B cell (primary cell): ENCODE measurements at places on chromosomes 1 and 21. TPM values are rescaled to one million over a fixed set of nuclear protein-coding genes. Genes with fewer than 3 reads are reported as not detected.

GRCh38 chr1:84936116-84936810, 43.3 kb upstream of the LPAR3 start:
- no peak overlapping the region for H3K27ac ChIP-seq
- H3K36me3 ChIP-seq, result no peaks in the 10 kb centered on the region
- no peaks in the 10 kb centered on the region for H3K27me3 ChIP-seq

DNA sequence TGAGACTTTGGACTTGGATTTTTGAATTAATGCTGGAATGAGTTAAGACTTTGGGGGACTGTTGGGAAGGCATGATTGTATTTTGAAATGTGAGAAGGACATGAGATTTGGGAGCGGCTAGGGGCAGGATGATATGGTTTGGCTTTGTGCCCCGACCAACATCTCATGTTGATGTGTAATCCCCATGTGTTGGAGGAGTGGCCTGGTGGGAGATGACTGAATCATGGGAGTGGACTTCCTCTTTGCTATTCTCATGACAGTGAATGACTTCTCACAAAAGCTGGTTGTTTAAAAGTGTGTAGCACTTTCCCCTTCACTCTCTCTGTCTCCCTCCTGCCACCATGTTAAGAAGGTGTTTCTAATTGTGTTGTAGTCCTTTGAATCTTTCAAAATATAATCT, 9.3 kb upstream of the PHGDH start:
- H3K4me1 ChIP-seq, result no peaks in the 10 kb centered on the region
- H3K27ac ChIP-seq, result no peak overlapping the region
- no peaks in the 10 kb centered on the region for H3K36me3 ChIP-seq
- H3K4me3 ChIP-seq, result no peak overlapping the region

GRCh38 chr1:99643021-99643779, 2.7 kb upstream of the PALMD start:
- H3K4me3 ChIP-seq, result no peak overlapping the region
- DNase-seq, result no peak
- H3K27me3 ChIP-seq, result no peaks in the 10 kb centered on the region
- H3K27ac ChIP-seq, result no peak overlapping the region

DNA sequence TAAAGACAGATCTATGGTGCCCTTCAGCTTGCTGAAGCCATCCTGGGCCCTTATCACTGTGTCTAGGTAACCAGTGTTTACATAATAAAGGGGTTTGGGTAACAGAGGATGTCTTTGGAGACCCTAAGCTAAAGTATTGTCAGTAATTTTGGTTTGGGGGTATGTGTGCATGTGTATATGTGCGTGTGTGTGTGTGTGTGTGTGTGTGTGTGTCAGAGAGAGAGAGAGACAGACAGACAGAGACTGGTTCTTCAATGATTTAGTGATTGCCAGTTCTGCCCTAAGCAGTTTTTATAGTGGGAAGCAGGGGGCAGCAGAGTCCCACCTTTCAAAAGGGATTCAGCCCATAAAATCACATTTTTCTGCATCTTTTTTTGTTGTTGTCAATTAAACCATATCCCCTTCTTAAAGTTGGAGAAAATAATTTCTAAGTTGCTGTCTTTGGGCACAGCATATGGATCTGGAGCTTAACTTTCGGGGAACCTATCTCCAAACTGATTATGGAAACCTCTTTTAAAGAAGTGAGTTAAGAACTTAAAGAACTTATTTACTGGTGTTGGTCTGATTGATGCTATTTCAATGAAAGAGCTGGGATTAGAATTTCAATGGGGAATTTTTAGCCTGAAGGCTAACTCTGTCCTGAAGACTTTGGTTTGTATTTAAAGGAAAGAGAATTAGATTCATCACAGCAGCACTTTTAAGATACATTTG, 51.1 kb downstream of the ZNF326 start:
- DNase-seq, result peak; percentile 10
- H3K4me3 ChIP-seq, result no peak overlapping the region
- no peaks in the 10 kb centered on the region for H3K27me3 ChIP-seq
- no peak overlapping the region for H3K27ac ChIP-seq
- no peaks in the 10 kb centered on the region for H3K4me1 ChIP-seq
- no peaks in the 10 kb centered on the region for H3K36me3 ChIP-seq

- no peak overlapping the region for H3K27ac ChIP-seq
- H3K4me3 ChIP-seq, result no peak overlapping the region
- no peak for DNase-seq
- no peaks in the 10 kb centered on the region for H3K36me3 ChIP-seq
Measured at GRCh38 chr1:49208712-49209111, 432.0 kb upstream of the BEND5 start.

GRCh38 chr1:35971601-35972000, 40.7 kb downstream of the AGO3 start:
- no peaks in the 10 kb centered on the region for H3K4me1 ChIP-seq
- H3K4me3 ChIP-seq, result no peak overlapping the region
- no peak for DNase-seq

- H3K4me3 ChIP-seq, result no peak overlapping the region
- H3K27me3 ChIP-seq, result no peaks in the 10 kb centered on the region
- H3K36me3 ChIP-seq, result no peaks in the 10 kb centered on the region
- no peaks in the 10 kb centered on the region for H3K4me1 ChIP-seq
Measured at GRCh38 chr1:213256438-213257087, 205.5 kb downstream of the RPS6KC1 start.

- peaks cover 30% of the 10 kb centered on the region for H3K4me1 ChIP-seq
- no peak overlapping the region for H3K4me3 ChIP-seq
- peaks cover 58% of the 10 kb centered on the region for H3K36me3 ChIP-seq
- peak; percentile 66 for DNase-seq
- peak overlapping the region; percentile 61 for H3K27ac ChIP-seq
Measured at GRCh38 chr1:27884006-27884954, 11.9 kb downstream of the THEMIS2 start.

DNA sequence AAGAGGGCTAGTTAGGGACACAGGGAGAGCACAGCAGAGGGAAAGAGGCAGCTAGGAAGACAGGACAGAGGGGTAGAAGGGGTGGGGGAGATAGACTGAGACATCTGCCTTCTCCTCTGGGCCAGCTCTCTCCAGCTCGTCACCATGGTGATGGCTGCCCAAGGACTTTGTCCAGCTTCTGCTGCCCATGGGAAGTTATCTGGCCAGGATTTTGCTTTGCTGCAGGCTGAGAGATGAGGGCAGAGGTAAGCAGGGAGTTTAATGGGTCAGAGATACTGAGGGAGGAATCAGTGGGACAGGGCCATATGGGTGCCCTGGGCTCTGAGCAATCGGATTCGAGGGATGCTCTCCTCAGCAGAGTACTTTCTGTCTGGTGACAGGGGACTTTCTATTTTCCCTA, 34.5 kb upstream of the GPR37L1 start:
- no peak overlapping the region for H3K27ac ChIP-seq
- H3K4me1 ChIP-seq, result no peaks in the 10 kb centered on the region
- no peaks in the 10 kb centered on the region for H3K36me3 ChIP-seq
- no peak for DNase-seq
- H3K4me3 ChIP-seq, result no peak overlapping the region

GRCh38 chr1:56491441-56491840, 87.9 kb downstream of the PLPP3 start:
- no peak overlapping the region for H3K27ac ChIP-seq
- DNase-seq, result no peak
- no peak overlapping the region for H3K4me3 ChIP-seq
- no peaks in the 10 kb centered on the region for H3K36me3 ChIP-seq
- H3K4me1 ChIP-seq, result no peaks in the 10 kb centered on the region
- no peaks in the 10 kb centered on the region for H3K27me3 ChIP-seq

DNA sequence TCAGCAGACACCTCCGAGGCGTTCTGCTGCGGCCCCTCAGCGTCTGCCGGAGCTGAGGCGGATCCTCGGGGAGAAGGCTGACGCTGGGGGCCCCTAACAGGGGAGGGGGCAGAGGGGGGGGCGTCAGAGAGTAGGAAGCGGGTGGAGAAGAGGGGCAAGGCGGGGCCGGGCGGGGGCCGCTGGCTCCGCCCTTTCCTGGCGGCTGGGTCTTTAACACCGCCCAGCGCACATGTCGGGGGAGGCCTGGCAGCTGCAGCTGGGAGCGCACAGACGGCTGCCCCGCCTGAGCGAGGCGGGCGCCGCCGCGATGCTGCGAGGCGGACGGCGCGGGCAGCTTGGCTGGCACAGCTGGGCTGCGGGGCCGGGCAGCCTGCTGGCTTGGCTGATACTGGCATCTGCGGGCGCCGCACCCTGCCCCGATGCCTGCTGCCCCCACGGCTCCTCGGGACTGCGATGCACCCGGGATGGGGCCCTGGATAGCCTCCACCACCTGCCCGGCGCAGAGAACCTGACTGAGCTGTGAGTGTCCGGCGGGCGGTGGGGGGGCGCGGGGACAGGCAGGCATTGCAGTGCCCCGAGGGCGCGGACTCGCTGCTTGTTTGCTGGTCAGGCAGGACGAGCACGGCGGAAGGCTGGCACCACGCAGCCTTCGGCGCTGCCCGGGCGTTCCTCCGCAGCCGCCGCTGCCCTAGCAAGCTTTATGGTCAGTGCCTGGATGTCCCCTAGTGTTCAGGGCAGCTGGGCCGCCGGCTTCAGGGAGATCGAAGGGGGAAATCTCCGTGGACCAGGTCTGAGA, at the start of gene NTRK1:
Gene NTRK1, plus strand, starts transcription at position 238 of the 796 bp plus-strand sequence. Its CDS starts 70 bp downstream, at position 308.
- H3K4me1 ChIP-seq, result peaks cover 30% of the 10 kb centered on the region
- no peak within 1 kb of the TSS for H3K27ac ChIP-seq

GRCh38 chr1:40563266-40563665, 31.8 kb downstream of the ZNF684 start:
- H3K27ac ChIP-seq, result no peak overlapping the region
- no peaks in the 10 kb centered on the region for H3K27me3 ChIP-seq
- H3K36me3 ChIP-seq, result no peaks in the 10 kb centered on the region
- no peak overlapping the region for H3K4me3 ChIP-seq
- no peaks in the 10 kb centered on the region for H3K4me1 ChIP-seq

DNA sequence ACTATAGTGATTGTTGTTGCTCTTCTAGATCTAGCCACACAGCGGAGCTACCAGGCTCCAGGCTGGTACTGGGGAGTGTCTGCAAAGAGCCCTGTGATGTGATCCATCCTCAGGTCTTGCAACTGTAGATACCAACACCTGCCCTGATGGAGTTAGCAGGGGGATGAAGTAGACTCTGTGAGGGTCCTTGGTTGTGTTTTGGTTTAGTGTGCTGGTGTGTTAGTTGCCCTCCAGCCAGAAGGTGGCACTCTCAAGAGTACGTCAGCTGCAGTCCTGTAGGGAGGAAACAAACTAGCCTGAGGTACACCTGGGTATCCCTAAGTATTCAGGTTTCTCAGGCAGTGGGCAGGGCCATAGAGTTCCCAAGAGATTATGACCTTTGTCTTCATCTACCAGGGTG, 81.2 kb upstream of the TMPRSS2 start:
- no peak for DNase-seq
- no peak overlapping the region for H3K27ac ChIP-seq
- no peak overlapping the region for H3K4me3 ChIP-seq
- H3K4me1 ChIP-seq, result no peaks in the 10 kb centered on the region
- no peaks in the 10 kb centered on the region for H3K27me3 ChIP-seq

- no peak overlapping the region for H3K4me3 ChIP-seq
- H3K36me3 ChIP-seq, result no peaks in the 10 kb centered on the region
- DNase-seq, result no peak
- no peaks in the 10 kb centered on the region for H3K27me3 ChIP-seq
- no peak overlapping the region for H3K27ac ChIP-seq
- no peaks in the 10 kb centered on the region for H3K4me1 ChIP-seq
Measured at GRCh38 chr1:186178426-186179043, 196.5 kb downstream of the TPR start.

- DNase-seq, result no peak
- H3K4me3 ChIP-seq, result no peak overlapping the region
- no peaks in the 10 kb centered on the region for H3K36me3 ChIP-seq
Measured at GRCh38 chr1:182249201-182249676, 142.4 kb downstream of the GLUL start.

DNA sequence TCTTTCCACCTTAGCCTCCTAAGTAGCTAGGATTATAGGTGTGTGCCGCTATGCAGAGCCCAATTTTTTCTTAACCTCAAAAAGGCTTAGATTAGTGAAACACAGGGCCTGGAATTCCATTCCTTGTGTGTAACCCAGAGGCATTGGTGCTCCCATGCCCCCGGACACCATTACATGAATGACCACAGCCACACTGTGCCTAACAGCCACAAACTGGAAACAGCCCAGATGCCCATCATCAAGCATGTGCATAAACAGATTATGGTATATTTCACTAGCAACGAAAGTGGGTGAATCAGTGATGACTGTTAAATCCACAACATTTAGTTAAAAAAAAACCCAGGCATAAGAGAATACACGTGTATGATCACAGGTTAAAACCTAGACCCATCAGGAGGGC, 24.4 kb downstream of the ADAM30 start:
- H3K27me3 ChIP-seq, result no peaks in the 10 kb centered on the region
- H3K36me3 ChIP-seq, result no peaks in the 10 kb centered on the region
- no peak overlapping the region for H3K27ac ChIP-seq
- DNase-seq, result no peak
- no peak overlapping the region for H3K4me3 ChIP-seq
- H3K4me1 ChIP-seq, result no peaks in the 10 kb centered on the region

DNA sequence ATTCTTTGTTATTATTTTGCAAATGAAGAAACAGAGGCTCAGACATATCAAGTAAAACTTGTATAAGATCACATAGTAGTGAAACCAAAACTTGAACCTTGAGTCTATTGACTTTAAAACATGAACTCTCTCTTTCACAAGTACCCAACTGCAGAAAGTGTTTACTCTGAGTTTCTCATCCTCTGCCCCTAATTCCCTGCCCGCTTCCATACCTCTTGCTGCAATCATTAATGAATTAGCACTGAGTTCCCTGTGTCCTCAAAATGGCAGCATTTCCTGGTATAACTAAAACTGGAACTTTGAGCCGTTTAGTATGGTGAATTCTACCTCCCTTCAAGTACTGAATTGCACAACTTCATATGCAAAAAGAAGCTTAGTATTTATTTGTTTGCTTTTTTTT, 147.7 kb upstream of the DNAH14 start:
- H3K4me1 ChIP-seq, result peaks cover 8% of the 10 kb centered on the region
- H3K4me3 ChIP-seq, result no peak overlapping the region
- H3K27me3 ChIP-seq, result no peaks in the 10 kb centered on the region
- DNase-seq, result no peak
- no peaks in the 10 kb centered on the region for H3K36me3 ChIP-seq

- H3K27ac ChIP-seq, result no peak overlapping the region
- no peak overlapping the region for H3K4me3 ChIP-seq
- H3K27me3 ChIP-seq, result no peaks in the 10 kb centered on the region
- peaks cover 45% of the 10 kb centered on the region for H3K4me1 ChIP-seq
- no peaks in the 10 kb centered on the region for H3K36me3 ChIP-seq
Measured at GRCh38 chr1:181144238-181144637, 55.7 kb downstream of the IER5 start.

- no peak for DNase-seq
- H3K4me3 ChIP-seq, result no peak overlapping the region
Measured at GRCh38 chr1:92516574-92516973, 29.8 kb upstream of the GFI1 start.

The SAMD11 gene
- total RNA-seq, result not detected in 2 replicates

The RXRG gene
- not detected in 2 replicates for total RNA-seq

The TNFSF4 gene
- total RNA-seq, result 1.5 and 2.2 TPM in 2 replicates

The MANEAL gene
- 6.6 and 7.8 TPM in 2 replicates for total RNA-seq

The KLF17 gene
- total RNA-seq, result not detected in 2 replicates

The GBP6 gene
- 0.12 TPM in 1 of 2 replicates, not detected in the other for total RNA-seq

The FAM131C gene
- 0.37 and 0.58 TPM in 2 replicates for total RNA-seq

The C8A gene
- not detected in 2 replicates for total RNA-seq

The DAB1 gene
- not detected in 2 replicates for total RNA-seq

The RSBN1 gene
- total RNA-seq, result 40.2 and 41.5 TPM in 2 replicates

The HES2 gene
- not detected in 2 replicates for total RNA-seq

The TNFRSF4 gene
- total RNA-seq, result 1.8 and 2.3 TPM in 2 replicates

The SLAMF7 gene
- total RNA-seq, result 51.6 and 52.6 TPM in 2 replicates

The RRP1 gene
- total RNA-seq, result 27.8 and 28.6 TPM in 2 replicates

The GOLT1A gene
- not detected in 2 replicates for total RNA-seq

The IFNLR1 gene
- total RNA-seq, result 38.0 and 39.7 TPM in 2 replicates
